ENCODE measurements at places on chromosomes 11 and 22.
A peak's percentile ranks its signal among the peaks of the same experiment; 100 is the strongest.

- DNase-seq, result no peak
Measured at GRCh38 chr11:110162216-110162615, 69.0 kb downstream of the ZC3H12C start.

- DNase-seq, result no peak
Measured at GRCh38 chr11:43523632-43524031, 156.9 kb upstream of the HSD17B12 start.

GRCh38 chr11:107505647-107506225, 48.1 kb upstream of the CWF19L2 start:
- no peak for DNase-seq

DNA sequence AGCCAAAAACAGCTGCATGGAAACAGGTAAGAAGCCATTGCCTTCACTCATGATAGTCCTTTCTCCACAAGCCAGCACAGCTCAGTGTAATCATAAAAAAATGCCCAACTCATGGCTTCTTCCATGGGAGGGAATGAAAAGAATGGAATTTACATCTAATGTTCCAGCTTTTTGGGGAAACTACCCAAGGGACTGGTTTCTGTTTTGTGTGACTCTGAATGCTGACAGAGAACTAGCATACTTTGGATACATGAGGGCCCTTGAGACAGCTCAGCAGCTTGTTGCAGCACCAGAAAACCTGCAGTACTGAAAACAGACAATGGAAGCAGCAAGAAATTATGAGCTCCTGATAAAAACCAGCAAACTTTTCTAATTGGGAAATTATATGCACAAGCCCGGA, 24.2 kb upstream of the HORMAD2 start:
- DNase-seq, result no peak

DNA sequence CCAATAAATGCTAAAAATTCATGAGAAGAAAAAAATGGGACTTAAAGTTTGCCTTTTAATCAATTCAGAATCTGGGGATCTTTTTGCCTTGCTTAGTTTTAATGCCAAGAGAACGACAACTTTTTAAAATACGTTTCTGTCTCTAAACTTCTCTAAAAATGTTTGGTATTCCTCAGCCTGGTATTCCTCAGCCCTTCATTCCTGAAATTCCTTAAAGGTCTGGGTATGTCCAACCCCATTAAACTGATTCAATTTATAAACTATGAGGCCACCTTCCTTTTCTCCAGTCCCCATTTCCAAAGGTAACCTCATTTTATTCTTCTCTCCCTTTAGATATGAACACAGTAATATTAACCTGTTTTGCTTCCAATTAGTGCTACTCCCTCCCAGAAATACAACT, 16.6 kb downstream of the POLA2 start:
- DNase-seq, result no peak

GRCh38 chr11:15275141-15275540, 160.4 kb downstream of the INSC start:
- DNase-seq, result no peak

- DNase-seq, result no peak
Measured at GRCh38 chr22:30675436-30675835, 7.8 kb upstream of the DUSP18 start.

- DNase-seq, result no peak
Measured at GRCh38 chr11:67276781-67277230, 10.5 kb downstream of the GRK2 start.

- no peak for DNase-seq
Measured at GRCh38 chr22:29306175-29306834, at the start of gene GAS2L1. Gene GAS2L1, plus strand, starts transcription at chr22:29306650. Its CDS starts 1,456 bp downstream, at chr22:29308106.

GRCh38 chr11:72975778-72976521, 161.7 kb downstream of the ATG16L2 start:
- no peak for DNase-seq

GRCh38 chr22:49433717-49434611, 393.7 kb downstream of the BRD1 start:
- no peak for DNase-seq

GRCh38 chr11:3163241-3163981, 1.7 kb downstream of the OSBPL5 start:
- DNase-seq, result no peak

- DNase-seq, result no peak
Measured at GRCh38 chr11:23781803-23782560, 714.9 kb upstream of the LUZP2 start.

DNA sequence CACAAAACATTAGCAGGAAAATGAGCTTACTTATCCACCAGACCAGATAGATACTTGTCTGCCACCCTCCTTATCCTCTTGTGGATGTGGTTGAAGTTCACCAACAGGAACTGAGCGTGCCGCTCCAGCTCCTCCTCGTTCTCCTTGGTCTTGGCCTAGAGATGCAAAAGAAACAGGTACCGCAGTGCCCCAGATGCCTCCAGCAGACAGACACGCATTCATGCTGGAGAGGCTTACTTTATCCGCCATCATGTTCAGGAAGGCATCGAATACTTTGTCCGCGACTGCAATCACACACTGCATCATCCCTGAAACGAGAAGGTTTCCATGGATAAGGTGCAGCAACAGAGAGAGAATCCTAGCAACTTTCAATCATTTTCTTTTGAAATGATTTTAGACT, 21.0 kb upstream of the SERPIND1 start:
- no peak for DNase-seq

- no peak for DNase-seq
Measured at GRCh38 chr22:46025973-46026898, 49.3 kb upstream of the WNT7B start.

DNA sequence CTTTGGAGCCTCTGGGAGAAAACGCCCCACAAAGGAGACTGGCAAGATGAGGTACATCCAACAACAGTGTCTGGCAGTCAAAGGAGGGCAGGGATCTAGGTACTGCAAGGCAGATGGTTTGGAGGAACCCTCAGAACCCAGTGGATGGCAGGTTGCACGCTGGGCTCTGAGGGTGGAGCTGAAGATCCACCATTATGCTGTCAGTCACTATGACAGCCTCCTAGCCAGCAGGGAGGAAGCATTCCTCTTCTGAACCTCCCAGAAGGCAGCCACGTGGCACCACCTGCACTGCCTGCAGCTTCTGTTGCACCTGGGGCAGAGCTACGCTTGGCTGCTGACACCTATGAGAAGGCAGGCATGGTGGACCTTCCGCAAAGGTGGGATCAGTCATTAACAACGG, 40.2 kb downstream of the HTR3A start:
- DNase-seq, result no peak

GRCh38 chr11:70127653-70128434, 49.7 kb downstream of the ANO1 start:
- no peak for DNase-seq

DNA sequence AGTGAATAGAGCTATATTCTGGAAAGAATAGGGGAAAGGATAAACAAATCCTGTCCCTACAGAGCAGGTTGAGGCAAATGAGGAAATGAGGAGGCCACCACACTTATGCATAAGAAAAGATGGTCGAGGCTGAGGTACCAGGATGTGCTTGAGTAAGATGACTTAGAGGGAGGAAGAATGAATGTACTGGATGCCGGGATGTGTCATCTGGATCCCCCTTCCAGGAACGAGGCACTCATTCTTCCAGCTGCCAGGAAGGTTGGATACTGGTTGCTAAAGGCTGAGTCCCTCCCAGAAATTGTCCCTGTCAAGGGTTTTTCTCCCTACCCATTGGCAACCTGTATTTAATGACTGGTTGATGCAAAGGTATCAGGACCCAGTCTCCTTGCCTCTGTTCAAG, 31.1 kb upstream of the SYT9 start:
- DNase-seq, result no peak

GRCh38 chr11:4093519-4094347, 866 bp upstream of the RRM1 start:
- no peak for DNase-seq

- no peak for DNase-seq
Measured at GRCh38 chr11:15829312-15829711, 527.0 kb downstream of the SOX6 start.

DNA sequence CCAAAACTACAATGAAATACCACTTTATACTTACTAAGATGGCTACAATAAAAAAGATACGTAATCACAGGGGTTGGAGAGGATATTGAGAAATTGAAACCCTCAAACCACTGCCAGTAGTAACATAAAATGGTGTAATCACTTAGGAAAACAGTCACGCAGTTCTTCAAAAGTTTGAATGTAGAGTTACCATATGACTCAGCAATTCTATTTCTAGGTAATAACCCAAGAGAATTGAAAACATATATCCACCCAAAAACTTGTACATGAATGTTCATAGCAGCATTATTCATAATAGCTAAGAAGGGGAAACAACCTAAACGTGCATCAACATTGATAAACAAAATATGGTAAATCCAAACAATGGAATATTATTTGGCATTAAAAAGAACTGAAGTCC, 24.4 kb upstream of the PSMA1 start:
- no peak for DNase-seq

DNA sequence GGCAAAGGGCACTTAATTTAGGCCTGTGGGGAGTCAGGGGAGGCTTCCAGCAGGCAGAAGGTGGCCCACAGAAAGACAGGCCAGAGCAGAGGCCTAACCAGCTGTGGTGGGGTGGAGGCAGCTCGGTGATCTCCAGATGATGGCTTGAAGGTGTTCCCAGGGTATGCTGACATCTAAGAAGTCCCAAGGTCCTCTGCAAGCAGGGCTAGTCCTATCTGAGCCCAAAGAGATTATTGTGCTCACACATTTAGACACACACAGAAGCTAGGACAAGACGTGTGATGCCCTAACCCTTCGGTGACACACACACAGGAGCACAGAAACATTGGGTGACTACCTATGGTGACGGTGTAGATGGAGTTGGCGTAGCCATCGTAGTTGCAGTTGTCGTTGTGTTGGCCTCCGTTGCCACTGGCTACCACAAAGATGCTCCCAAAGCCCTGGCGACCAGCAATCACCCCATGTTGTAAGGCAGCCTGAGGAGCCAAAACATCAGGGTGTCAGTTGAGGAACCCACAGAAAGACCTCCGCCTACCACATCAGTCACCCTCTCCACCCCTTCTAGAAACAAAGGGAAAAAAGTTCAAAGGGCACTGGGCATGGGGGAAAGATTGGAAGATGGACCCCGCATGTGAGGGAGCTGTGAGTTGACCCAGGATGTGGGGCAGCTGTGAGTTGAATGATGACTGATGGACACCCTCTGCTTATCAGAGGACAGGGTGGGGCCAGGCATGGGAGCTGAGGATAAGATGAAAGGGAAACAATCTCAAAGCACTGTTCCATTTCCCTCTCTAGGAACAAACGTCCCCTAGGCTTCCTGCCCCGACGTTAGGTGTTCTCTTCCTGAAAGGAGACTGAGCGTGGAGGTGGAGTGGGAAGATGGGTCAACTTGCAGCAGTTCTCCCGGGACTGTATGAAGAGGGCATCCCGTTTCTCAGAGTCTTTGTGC, 7.9 kb downstream of the PCSK7 start:
- no peak for DNase-seq

DNA sequence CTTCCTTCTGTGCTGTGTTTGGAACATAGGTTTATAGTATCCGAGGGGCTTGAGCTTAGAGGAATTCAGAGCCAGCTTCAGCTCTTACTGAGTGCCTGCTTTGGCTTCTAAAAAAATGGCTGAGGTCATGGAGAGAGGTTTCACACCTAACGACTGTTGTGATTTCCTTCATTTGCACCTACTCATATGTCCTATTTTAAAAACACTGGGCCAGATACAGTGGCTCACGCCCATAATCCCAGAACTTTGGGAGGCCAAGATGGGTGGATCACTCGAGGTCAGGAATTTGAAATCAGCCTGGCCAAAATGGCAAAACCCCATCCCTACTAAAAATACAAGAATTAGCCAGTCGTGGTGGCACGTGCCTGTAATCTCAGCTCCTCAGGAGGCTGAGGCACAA, 38.3 kb upstream of the SYT13 start:
- DNase-seq, result no peak

- DNase-seq, result no peak
Measured at GRCh38 chr22:37929390-37929789, 23.3 kb downstream of the MICALL1 start.

DNA sequence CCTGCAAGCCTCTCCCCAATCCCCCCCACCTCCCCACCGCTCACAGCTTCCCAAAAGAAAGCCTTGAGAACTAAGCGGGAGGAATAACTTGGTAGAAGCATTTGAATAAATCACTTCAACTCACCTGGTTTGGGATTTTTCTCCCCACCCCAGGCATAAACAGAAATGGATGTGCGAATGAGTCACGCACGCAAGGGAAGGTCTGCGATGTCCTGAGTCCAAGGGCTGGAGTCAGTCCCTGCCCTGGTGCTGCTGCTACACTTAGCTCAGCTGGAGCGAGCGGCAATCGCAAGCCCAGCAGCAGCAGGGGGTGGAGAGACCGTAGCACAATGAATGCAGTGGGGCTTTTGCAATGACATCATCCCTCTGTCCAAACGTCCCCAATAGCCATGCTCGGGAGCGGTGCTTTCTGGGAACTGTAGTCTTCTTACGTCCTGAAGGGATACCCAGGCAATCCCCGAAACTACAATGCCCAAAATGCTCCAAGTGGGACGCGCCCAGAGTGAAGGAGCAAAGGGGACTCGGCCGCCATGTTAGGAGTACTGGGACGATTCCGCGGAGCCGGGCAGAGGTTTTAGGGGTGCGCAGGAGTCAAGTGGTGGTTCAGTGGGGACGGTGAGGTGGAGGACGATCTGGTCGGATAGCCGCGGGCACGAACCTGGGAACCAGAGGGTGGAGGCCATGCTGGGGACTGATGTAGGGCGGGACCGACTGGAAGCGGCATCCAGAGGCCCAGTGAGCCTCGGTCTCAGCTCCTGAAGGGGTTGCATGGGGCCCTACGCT, at the start of gene RAB30:
TSS of gene RAB30 (minus strand) at position 331 of the 783 bp plus-strand sequence. CDS start 74,581 bp downstream, outside the sequence.
- peak; percentile 82 for DNase-seq

DNA sequence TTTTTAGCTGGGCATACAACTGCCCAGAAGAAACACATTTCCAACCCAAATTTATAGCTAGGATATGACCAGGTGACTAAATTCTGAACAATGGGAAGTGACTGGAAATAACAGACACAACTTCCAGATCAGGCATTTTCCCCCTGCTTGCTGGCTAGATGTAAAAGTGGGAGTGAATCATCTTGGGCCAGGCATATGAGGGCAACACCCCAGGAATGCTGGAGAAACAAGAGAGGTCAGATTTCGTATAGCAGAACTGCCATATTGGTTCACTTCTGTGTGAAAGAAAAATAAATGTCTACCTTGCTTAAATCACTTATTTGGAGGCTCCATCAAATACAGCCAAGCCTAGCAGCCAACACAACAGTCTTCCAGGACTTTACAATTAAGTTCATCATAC, 7.4 kb downstream of the ATL3 start:
- no peak for DNase-seq

DNA sequence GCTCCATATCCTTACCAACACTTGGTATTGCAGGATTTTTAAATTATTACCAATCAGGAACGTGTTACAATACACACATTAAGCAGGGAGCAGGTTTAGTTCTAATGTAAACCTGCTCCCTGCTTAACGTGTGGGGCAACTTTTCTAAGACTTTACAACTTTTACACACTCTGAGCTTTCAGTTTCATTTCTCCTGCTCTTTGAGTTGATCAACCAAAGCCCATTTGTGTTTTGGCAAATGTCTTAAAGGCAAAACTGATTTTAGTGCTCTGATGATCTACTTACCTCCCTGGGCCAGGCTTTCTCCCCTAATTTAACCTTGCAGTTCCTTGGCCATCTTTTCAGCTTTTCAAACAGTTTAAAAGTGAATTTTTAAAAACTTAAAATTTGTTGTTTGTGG, 70.9 kb downstream of the ZBTB44 start:
- no peak for DNase-seq

Measured in stimulated activated CD8-positive, alpha-beta memory T cell treated with anti-CD3 and anti-CD28 coated beads, Interleukin-2, amount 100 ng/mL, for 1 hour (primary cell).